Cerebellar nuclear complex (tissue), 1 donor: ENCODE measurements at places on chromosomes 6 and 20.

GRCh38 chr6:14386668-14387067 is 269.1 kb downstream of the CD83 start:
- no peak for DNase-seq

DNA sequence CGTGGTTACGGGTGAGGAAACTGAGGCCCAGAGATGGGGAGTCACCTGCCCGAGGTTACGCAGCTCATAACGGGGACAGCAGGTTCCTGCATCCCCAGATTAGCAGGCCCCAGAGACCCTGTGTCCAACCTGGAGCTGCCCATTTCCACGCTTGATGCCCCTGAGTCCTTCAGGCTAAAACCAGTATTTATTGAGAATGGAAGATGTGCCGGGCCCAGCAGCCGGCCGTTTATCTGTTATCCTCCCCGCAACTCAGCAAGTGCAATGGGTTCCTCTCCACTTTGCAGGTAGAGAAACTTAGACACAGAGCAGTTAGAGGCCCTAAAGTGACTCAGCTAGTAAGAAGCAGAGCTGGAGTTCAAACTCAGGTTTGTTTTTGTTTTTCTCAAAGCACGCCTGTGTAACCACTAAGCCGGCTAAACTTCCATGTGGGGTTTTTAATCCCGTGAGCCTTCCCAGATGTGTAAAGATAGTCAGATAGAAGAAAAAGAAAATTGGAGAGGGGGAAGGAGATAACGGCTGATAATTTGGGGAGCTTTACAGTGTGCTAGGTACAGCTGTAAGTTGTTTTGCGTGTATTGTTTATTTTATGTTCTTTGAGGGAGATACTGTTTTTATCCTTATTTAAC is 775 bp downstream of the PFDN4 start:
- DNase-seq, result no peak

DNA sequence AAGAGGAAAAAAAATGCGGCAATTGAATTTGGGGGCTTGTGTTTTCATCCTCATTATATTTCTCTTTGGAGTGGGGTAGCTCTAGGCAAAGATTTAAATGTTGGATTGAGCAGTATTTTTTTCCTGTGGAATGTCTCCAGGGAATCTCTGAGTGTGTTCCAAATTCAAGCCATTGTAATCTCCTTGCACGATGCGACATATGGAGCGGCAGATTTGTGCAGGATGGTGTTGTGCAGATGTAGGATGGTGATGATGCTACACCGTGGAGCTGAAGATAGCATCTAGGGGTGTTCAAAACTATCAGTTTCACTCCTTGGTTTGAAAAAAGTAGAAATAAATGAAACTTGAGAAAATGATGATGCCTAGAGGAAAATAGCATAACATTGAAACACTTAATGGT is 777.5 kb upstream of the EPHA7 start:
- no peak for DNase-seq

DNA sequence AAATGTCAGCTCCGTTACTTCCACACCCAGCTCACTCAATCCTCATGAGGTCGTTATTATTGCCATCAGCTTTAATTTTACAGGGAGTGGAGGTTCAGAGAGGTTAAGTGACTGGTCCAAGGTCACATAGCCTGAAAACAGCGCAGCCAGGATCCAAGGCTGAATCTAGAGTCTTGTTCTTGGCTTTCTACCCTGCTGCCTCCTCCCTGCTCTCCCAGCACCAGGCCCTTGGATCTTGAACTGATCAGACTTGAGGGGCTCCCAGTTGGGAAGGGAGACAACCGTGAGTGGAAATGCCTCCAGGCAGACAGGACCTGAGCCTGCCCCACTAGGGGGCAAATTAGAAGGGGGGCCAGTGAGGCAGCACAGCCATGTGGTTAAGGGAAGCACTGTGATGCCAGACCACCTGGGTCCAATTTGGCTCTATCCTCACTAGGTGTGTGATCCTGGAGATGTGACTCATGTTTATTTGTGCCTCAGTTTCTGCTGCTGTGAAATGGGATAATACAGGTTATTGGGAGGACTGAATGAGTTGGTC is 135.6 kb upstream of the PTPN1 start:
- no peak for DNase-seq

- DNase-seq, result no peak
These were observed 231.5 kb upstream of the BTBD3 start for GRCh38 chr20:11686195-11686594.

DNA sequence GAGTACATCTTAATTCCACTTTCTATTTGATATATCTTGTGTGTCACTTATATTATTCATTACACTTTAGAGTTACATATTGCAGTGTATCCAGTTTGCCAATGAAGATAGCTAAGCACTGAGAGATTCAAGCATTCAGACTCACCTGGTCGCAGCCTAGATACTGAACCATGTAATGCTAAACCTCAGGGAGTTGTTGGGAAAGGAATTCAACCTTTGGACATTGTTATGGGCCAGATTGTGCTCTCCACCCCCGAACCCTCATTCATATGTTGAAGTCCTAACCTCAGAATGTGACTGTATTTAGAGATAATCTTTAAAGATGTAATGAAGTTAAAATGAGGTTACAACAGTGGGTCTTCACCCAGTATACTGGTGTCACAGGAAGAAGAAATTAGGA is 13.8 kb upstream of the KIF16B start:
- DNase-seq, result no peak

- no peak for DNase-seq
These were observed 726.9 kb upstream of the CITED2 start for GRCh38 chr6:140101367-140101766.

DNA sequence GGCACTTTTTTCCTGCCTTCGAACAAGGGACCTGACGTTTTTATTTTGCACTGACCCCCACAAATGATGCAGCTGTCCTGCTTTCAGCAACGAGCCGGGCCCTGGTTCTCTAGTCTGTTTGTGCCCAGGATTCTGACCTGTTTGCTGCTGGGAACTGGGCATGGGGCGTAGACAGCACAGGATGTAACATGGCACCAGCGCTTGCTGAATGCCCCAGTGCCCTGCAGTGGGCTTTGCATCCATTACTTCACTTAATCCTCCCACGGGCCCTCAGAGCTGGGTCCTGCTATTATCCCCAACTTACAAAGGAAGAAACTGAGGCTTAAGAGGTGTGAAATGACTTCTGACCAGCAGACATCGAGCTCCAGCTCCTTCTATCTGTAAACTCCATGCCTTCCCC is 80.4 kb upstream of the PMEPA1 start:
- no peak for DNase-seq

DNA sequence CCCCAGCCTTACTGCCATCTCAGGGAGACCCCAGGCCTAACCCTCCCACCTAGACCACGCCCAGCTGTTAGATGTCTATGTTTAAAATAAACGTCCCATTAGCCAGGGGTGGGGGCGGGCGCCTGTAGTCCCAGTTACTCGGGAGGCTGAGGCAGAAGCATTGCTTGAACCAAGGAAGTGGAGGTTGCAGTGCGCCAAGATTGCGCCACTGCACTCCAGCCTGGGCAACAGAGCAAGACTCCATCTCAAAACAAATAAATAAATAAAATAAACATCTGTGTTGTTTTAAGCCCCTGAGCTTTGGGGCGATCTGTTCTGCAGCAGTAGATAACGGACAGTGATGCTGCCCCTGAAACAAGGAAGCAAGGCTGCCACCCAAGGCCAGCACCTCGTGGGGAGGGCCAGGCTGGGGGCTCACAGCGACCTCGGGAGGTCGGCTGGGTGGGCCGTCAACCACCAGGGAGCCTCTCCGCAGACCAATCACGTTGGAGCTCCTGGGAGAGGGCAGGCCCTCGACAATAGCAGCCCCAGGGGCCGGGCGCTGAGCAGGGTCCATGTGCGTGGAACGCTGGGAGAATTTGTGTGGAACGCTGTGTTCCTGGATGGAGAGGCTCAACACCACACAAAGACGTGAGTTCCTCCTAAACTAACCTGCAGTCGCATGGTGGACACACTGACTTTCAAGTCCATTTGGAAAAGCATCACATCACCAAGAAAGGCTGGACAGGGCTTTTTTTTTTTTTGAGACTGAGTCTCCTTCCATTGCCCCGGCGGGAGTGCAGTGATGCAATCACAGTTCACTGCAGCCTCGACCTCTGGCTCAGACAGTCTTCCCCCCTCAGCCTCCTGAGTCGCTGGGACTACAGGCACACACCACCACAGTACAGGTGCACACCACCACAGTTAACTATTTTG is 1.0 kb upstream of the HELZ2 start:
- no peak for DNase-seq

- DNase-seq, result no peak
These were observed 14.6 kb upstream of the SLC22A2 start for GRCh38 chr6:160273196-160273595.

- no peak for DNase-seq
These were observed 234.1 kb downstream of the GMPR start for GRCh38 chr6:16472349-16473069.

DNA sequence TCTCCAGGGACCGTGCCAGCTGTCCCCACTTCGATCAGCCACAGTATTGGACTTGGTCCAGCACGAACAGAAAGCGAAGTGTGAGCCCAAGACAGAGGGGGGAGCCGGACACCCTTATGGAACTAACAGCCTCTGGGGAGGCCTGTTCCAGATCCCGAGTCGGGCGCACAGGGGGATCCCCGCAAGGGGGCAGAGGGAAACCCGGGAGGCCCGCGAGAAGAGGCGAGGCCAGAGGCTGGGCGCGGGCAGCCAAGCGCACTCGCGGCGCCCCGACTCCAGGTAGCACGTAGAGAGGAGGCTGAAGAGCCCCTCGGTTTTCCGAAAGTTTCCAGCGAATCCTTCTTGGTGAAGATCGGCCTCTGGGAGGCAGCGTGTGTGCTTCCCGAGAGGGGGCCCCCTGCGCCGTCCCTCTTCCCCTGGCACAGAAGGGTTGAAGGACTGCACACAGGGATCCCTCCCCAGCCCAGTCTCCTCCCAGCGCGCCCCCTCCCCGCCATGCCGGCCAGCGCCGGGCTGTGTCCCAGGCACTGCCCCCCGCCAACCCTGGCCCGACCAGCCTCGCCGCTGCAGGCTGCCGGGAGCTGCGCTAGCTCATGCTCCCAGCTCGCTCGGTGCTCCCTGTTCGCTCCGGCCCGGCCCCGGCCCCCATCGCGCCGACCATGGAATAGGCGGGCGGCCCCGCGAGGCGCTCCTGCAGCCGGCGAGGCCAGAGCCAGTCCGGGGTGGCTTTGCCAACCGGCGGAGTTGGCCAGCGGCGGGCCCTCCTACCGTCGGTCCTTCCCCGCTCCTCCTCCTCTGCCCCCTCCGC is 577 bp upstream of the SLC24A3 start:
- no peak for DNase-seq

- no peak for DNase-seq
These were observed 157.6 kb downstream of the CARMIL1 start for GRCh38 chr6:25436760-25437159.

- no peak for DNase-seq
These were observed 118.2 kb downstream of the TENT5A start for GRCh38 chr6:81634155-81634880.

DNA sequence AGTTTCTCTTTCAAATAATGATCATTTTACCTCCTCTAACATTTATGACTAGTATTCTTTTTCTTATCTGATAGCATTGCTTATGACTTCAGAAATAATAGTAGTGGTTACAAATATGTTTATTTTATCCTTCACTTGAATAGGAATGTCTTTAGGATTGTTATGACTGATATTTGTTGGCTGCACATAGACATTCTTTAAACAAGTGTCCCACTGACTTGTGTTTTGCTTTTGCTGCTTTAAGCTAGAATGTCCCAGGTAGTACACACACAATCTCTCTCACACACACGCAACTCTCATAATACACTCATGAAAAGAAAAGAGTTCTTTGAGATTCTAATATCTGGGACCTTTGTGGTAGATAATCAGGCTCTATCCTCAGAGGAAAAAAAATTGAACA is 21.6 kb downstream of the KIAA1586 start:
- DNase-seq, result no peak

DNA sequence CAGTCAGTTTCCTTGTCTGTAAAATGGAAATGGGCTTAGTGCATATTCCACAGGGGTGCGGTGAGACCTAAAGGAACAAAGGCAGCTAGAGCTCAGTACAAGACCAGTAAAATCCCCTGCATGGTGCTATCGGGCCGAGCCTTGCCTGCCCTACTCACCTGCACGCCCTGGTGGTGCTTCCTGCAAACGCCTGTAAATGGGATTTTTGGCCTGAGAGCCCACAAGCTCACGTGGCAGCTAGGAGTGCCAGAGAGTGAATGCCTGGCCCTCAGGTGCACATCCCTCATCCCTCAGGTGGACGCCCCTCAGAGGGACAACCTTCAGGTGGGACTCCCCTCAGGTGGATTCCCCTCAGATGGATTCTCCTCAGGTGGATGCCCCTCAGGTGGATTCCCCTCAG is 48.0 kb upstream of the VSX1 start:
- no peak for DNase-seq

DNA sequence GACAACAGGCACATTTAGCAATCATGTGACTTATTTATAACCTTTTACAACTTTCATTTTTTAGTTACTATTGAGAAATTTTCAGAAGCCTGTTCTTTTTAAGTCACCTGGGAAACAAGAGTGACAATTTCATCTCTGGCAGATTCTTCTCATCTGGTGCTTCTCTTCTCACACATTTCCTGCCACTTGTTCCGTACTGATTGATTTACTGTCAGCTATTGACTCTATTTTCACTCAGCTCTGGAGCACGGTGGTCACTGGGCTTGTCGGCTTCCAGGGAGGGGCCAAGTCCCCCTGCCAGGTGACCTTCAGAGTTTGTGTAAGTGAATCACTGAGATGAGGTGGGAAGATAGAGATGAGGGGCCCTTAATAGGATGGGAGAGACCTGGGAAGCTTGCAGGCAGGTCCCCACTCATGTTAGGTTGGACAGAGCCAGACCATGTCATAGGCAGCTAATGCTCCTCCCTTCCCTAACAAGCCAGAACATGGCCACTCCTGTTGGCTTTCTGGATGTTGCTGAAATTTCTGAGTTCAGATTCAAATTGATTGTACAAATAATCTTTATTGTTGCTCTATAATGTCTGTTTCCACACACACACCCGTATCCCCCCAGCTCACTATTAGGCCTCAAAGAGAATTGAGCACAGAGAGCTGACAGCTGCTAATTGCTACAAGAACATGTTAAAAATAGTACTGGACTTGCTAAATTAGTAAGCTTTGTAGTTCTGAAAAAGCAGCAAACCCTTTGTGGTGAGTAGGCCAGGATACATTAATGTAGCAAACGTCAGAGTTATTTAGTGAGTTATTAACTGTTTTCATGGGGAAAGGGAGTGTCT is 13.3 kb downstream of the DUSP22 start:
- DNase-seq, result no peak

DNA sequence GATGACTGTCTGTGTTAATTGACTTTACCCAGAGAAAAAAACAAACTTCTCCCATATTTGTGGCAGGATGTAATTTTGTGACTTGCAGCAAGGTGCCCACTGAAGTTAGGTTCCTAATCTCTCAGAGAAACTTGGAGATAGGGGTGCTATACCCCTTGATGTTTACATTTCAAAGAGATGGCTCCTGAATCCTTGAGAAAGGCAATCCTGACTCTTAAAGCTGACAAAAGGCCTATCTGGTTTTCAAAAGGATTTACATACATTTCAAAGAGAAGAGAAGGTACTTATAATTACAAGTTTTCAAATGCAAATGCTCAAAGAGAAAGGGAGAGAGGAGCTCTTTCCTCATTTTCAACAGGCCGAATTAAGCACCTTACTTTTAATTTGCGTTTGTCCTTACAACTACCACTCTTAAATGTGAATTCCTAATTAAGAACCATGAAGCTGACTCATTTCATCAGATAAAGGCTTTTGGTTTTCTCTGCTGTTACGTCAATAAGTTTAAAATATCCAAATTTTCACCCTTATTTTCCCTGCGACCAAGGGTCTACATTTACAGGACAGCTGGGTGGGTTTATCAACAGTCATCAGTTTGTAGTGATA is 711.8 kb upstream of the MAP3K7 start:
- no peak for DNase-seq

- no peak for DNase-seq
These were observed 27.4 kb downstream of the CBLN4 start for GRCh38 chr20:55977690-55978459.

GRCh38 chr6:13431059-13431656 is 56.2 kb downstream of the GFOD1 start:
- no peak for DNase-seq
